GM18507 (cell line): ENCODE measurements at places on chromosomes 3 and 15.

DNA sequence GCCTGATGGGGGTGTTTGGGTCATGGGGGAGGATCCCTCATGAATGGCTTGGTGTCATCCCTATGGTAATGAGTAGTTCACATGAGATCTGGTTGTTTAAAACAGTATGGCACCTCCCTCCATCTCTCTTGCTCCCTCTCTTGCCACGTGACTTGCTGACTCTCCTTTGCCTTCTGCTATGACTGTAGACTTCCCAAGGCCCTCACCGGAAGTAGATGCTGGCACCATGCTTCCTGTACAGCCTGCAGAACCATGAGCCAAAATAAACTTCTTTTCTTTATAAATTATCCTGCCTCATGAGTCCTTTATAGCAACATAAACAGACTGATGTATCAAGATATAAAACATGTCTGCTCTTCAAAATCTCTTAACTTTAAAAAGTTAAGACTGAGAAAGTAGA, 96.1 kb downstream of the TFDP2 start:
- DNase-seq, result no peak

DNA sequence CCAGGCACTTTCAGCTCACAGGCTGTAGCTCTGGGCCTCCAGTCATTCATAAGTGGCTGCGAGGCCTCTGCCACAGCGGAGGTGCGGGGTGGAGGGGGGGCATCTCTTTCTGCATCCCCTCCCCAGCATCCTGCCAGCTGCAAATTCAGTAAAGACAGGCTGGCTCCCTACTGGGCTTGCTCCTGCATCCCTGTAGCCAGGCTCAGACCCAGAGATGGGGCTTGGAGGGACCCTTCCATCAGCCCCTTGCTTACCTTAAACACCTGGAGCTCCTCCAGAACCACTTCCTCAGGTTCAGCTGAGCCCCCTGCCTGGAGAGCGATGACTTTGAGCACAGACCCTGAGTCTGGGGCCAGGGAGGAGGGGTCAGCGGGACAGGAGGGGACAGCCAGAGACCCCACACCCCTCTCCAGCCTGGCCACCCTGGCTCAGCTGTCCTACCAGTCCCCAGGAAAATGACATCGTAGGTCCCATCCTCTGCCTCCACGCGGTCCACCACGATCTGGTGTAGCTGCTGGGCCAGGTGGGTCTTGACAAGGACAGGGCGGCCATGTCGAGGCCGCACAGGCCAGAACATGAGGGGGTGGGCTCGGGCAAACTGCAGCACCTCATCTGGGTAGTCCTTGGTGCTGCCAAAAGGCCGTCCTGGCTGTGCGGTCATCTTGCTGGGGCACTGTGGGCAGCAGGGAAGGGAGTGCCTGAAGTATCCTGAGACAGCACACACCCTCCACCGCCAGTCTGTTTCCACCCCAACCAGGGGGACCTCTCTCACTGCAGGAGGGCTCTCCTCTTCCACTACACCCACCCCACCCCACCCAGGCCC, 5.3 kb downstream of the SEMA3G start:
- no peak for DNase-seq

DNA sequence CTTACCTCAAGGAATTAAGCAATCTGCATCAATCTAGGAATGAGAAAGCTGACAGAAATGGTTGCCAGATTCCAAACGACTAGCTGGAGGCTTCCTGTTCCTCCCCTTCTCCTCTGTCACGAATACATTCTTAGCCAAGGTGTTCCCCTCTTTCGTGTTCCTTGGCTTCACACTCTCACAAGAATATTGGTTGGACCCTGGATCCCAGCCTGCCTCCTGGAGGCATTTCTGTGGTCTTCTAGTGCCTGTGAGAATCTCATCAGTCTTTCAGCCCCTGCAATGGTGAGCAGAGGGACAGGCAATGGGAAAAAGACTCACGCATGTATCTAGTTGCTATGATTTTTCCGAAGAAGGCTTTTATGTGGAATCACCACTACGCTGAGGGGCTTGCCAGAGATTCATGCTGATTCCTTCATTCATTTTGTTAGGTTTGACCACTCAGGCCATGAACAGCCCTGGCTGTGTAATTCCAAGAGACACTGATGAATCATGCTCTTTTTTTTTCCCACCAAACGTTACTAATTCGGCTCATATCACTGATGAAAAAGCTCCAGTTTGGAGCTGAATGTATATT, 1.6 kb upstream of the P3H2 start:
- DNase-seq, result no peak

GRCh38 chr15:44427756-44428724, 611 bp downstream of the CTDSPL2 start:
- DNase-seq, result no peak

DNA sequence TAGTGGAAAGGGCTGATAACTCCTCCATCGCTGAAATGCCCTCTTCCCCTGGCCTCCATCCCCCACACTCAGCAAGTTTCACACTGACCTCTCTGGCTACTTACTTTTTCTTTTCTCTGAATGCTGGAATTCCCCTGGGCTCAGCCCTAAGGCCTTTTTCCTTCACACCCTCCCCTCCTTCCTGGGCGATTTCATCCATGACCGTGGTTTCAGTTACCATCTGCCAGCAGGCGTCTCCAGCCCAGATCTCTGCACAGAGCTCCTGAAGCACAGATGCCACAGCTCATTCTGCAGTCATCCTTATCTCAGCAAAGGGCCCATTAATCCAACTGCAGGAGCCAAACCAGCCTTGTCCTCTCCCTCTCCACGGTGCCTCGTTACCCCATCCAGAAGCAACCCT, 114.0 kb downstream of the RFTN1 start:
- no peak for DNase-seq

DNA sequence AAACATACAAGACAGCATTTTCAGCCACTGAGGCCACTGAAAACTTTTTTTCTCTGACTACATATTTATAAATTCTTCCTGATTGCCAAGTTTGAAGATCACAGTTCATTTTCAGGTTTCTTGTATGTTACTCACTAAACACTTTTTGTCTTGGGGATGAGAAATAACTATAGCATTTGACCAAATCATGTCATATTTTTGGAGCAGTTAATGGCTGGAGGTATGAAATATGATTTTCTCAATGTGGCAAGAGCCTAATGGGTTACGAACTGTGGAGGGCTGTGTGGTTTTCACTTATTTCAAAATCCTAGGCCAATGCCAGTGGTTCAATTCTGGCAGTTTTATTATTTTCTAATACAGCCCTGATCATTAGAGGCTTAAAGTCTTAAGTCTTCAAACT, 64.4 kb downstream of the USP13 start:
- DNase-seq, result no peak

DNA sequence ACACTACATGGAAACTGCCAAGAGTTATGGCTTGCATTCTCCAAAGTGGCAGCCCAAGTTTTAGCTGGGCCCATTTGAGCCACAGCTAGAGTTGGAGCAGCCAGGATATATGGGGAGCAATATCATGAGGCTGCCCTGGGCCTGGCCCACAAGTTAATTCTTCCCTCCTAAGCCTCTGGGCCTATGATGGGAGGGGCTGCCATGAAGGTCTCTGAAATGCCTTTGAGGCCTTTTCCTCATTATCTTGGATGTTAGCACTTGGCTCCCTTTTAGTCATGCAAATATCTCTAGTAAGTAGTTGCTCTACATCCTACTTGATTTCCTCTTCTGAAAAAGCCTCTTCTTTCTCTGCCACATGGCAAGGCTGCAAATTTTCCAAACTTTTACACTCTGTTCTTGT, 257.5 kb upstream of the CHRM5 start:
- DNase-seq, result no peak

DNA sequence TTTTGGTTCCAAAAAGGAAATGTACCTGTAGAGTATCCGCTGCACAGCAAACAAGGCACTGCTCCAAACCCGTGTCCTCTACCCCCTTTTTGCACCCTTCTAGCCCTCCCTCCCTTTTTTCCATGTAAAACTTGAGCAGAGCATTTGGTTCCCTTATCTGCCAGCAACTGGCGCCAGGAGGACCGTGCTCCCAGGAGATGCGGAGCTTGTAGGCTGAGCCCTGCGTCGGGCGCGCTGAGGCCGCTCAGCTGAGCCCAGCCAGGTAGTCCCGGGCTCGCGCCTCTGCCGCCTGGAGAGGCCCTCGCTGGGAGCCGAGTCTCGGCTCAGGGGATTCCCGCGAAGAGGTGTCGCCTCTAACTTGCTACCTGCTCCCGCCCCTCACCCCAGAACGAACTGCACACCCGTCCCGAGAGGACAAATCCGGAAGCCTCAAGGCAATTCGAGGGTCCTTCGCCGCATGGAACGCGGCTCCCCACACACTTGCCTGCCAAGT, 575 bp downstream of the TRPM7 start:
- DNase-seq, result no peak

- no peak for DNase-seq
Observed at GRCh38 chr15:74825866-74826265, 561 bp upstream of the CPLX3 start.

GRCh38 chr15:62187425-62187824, 22.3 kb upstream of the C2CD4B start:
- DNase-seq, result no peak

- DNase-seq, result no peak
Observed at GRCh38 chr3:10467904-10468612, 37.3 kb downstream of the ATP2B2 start.

DNA sequence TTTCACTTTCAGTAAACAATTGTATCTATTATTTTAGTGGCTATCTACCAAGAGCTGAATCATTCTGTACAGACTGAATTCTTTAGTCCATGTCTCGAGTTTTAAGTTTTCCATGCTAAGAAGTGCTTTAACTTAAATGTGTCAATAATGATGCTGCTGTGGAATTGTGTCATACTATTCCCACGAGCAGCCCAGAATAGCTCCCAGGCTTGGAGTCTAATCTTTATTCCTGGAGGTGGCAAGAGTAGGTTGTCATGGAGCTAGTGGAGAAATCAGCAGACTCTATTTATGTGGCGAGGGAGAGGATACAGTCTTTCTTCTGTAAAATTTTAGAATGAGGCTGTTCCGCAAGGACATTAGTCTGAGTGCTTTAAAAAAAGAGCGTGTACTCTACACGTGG, 207.2 kb downstream of the ROBO2 start:
- no peak for DNase-seq

GRCh38 chr3:58659051-58659675, 7.4 kb downstream of the FAM3D start:
- no peak for DNase-seq

DNA sequence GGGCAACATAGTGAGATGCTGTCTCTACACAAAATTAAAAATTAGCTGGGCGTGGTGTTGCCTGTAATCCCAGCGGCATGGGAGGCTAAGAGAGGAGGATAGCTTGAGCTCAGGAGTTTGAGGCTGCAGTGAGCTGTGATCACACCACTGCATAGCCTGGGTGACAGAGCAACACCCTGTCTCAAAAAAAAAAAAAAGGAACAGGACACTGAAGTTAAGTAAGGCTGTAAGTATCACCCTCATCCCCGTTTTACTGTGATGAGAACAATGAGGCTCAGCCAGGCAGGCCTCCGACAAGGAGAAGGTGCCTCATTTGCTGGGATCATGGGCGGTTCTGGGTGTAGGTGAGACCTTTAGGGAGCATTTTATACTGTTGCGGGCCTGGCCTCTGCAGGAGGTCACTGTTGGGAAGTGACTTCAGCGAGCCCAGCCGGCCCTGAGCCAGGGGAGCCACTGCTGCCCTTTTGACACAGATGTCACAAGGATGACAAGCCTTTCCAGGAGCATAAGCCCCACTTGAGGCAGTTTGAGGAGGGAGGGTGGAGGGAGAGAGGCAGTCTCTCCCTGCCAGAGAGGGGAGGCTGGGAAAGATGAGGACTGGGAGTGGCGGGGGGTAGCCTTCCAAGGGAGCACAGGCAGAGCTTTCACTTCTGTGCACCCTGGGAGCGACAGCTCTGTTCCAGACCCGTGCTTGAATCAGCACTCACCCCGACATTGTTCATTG, 30.8 kb downstream of the IRAK2 start:
- DNase-seq, result no peak

- no peak for DNase-seq
Observed at GRCh38 chr15:57591822-57592367, at the start of gene MYZAP. TSS of gene MYZAP (plus strand) at chr15:57591904. CDS start at chr15:57592035, 131 bp downstream.

GRCh38 chr15:21267671-21268395, 172.5 kb downstream of the POTEB3 start:
- no peak for DNase-seq

- no peak for DNase-seq
Observed at GRCh38 chr3:184460276-184460675, 80.4 kb downstream of the CHRD start.

DNA sequence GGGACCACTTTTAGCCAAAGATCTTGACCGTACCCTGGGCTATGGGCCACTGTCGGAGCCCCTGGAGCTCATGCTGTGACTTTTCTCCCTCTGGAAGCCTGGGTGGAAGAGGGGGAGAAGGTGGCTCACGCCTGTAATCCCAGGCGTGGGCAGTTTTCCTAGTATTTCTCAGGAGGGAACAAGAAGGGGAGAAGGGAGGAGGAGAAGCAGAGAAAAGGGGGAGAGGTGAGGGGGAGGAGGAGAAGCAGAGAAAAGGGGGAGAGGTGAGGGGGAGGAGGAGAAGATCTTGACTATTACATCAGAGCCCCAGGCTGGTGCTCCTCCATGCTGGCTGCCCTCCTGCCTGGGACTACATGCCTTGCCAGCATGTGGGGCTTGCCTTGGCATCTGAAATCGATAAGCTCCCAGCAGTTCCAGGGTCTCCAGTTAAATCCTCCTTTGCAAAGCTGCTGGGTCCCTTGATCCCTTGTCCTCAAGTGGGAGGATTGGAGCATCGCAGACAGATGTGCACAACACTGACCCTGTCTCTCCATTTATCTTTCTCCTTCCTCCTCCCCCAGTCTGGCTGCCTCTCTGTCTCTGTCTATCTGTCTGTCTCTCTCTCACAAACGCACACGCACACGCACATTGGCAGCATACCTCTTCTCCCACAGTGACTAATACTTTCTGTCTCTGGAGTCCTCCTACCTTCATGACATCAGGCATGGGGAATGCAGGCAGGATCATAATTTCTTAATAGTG, 41.6 kb downstream of the MRAS start:
- no peak for DNase-seq

DNA sequence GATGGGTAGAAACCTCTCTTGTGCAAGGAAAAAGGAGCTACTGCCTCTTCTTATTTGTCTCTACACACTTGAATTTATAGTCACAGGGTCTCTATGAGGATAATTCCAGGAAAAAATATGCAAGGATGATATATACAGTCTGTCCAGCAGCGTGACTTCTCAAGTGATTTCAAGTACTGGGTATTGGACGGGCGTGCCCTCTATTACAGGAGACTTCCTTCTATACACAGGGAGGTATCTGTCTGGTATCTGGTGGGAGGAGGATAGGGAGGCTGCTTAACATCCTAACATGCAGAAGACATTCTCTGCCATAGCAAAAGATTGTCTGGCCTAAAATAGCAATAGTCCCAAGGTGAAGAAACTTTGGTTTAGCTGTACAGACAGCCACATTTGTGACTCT, 146.1 kb downstream of the TPRG1 start:
- no peak for DNase-seq

DNA sequence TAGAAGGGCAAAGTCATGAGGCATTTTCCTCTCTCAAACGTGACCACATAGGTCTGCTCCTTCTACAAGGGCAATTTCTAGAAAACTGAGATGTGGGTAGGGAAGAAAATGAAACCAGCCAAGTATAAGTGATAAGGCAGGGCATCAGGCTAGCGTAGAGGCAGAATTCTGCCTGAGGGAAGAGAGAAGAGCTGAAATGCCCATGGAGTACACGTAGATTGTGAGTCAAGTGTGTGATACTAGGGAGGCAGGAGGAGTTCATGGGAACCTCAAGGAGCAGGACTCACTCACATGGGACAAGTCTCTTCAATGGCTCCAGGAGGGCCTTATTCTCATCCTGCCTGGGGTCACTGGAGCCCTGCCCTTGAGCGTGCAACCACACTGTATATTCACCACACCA, 34.9 kb upstream of the PPP4R2 start:
- DNase-seq, result no peak
